Kidney (tissue), 22 donors: ENCODE measurements at places on chromosomes 13 and 19.

- DNase-seq: no peak
Observed at GRCh38 chr13:36975172-36975571, 24.0 kb downstream of the ALG5 start.

GRCh38 chr13:110412132-110412914 lies 105.2 kb downstream of the COL4A2 start:
- DNase-seq: peak; percentile 95

- DNase-seq: no peak
Observed at GRCh38 chr13:105291987-105292386, 1243.5 kb downstream of the EFNB2 start.

DNA sequence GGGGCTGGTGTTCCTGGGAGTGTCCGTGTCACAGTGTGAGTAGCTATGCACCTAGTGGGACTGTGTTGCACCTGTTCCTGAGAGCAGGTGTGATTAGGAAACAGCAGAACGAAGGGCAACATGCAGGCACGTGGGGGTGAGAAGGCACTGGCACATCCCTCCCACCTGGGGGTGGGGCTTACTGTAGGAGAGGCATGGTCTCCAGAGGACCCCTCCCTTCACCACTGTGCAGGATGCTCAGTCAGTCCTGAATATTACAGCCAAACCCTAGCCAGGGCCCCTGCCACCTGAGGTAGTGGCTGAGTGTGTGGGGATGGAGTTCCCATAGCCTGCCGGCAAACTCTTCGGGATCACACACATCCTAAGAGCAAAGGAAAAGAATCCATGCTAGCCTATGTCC lies 99.2 kb downstream of the ZDHHC20 start:
- no peak for DNase-seq

DNA sequence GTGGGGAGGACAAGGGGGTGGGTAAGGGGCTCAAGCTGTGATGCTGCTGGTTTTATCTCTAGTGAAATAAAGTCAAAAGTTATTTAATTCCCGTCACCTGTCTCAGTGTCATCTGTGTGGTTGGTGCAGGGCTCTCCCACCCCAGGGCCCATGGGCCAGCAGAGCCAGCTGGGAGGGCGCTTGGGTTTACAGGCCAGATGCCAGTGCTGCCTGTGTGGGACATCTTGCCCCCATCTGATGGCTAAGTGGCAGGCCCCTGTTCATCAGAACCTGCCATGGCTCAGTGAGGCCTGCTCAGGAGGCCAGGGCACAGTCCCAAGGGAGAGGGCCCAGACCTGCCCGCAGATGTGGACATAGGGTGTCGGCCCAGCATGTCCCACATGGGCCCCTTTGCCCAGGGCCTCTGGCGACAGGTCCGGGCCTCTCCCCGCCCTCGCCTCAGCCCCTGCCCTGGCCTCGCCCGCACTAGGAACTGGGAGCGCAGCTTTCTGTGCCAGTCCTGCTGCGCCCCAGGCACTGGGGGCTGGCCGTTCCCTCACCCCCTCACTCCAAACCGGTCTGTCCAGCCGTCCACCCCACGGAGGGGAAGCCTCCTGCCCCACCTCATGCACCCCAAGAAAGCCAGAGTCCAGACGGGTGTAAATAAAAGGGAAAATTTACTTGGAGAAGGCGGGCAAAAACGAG lies 5.3 kb downstream of the ZNF296 start:
- no peak for DNase-seq

- no peak for DNase-seq
Observed at GRCh38 chr19:18308948-18309325, 13.9 kb downstream of the LSM4 start.

DNA sequence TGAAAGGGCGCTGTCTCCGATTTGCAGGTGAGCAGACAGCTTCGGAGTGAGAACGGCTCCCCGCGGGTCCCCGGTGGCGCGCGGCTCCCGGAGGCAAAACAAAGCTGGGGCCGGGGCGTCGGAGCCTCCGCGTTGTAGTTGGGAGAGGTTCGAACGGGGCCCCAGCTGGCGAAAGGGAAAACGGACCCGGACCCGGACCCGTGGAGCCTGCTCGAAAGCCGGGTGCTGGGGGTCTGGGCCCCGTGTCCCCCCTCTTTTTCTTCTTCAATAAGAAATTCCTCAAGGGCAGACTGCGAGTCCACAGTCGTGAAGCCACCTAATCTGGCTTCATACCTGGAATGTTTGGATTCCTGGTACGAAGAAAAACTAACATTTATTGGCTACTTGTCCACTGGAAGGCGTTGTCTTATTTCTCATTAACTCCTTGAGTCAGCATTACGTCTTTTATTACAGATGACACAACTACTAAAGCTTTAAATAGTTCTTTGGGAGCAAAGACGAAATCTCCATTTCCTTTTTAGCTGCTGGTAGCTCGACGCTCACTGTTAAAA lies 632 bp upstream of the MTIF3 start:
- DNase-seq: peak; percentile 80

- no peak for DNase-seq
Observed at GRCh38 chr13:38530492-38530891, 156.4 kb upstream of the FREM2 start.

DNA sequence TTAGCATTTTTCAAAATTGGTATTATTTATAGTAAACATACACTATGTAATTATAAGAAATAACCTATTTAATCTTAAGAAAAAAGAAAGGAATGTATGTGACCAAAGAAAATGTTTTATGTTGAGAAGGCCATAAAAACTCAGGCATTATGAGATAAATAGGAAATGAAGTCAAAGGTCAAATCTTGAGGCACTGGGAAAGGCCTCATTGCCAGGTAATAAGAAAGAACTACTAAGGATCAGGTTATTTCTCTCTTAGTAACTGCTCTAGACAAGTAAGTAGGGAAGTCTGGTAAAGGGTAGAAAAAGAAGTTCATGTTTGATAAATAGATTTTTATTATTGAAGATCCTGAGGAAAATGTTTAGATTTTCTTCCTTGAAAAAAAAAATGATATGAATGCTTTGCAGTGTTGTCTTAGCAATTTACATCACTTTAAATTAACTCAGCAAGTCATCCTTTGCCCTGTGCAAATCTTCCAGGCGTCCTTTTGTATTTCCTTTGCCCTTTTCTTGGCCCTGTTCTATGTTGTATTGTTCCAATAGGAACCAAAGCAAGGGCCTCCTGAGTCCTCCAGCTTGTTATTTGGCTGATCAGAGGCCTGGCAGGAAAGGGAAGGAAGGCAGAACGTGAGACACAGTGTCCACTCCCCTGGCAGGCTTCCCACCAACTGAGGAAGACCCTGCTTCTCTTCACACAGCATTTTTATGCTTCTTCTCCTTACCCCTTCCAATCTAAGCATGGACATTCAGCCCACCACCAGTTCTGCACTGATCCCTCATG lies 260.4 kb upstream of the MIR17HG start:
- peak; percentile 32 for DNase-seq

GRCh38 chr13:79631051-79631659 lies 150.2 kb downstream of the NDFIP2 start:
- peak; percentile 41 for DNase-seq

DNA sequence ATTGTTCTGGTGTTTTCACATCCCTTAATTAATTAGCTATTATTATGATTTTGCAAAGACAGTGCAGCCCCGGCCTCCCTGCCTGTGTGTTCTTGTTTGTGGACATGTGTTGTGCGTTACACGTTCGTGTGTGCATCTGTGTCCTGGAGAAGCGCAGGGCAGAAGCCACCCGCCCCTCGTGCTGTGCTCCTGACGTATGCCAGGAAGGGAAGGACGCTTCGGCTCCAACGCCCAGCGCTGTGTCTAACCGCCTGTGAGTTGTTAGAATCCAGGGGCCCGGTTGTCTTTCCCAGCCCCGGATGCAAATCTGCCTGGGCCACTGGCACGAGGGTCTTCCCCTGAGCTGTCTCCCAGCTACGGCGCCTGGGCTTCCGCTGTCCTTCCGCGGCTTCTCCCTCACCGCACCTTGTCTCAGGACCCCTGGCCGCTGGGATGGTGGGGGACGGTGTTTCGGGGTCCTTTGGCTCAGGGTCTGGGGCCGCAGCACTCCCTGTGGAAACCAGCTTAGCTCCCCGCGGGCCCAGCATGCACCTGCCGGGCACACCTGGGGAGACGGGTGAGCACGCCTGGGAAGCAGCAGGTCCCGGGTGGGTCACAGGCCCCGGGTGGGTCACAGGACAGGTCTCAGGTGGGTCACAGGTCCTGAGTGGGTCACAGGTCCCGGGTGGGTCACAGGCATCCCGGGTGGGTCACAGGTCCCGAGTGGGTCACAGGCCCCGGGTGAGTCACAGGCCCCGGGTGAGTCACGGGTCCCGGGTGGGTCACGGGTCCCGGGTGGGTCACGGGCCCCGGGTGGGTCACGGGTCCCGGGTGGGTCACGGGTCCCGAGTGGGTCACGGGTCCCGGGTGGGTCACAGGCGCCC lies 51.5 kb downstream of the GAS6 start:
- DNase-seq: peak; percentile 55

DNA sequence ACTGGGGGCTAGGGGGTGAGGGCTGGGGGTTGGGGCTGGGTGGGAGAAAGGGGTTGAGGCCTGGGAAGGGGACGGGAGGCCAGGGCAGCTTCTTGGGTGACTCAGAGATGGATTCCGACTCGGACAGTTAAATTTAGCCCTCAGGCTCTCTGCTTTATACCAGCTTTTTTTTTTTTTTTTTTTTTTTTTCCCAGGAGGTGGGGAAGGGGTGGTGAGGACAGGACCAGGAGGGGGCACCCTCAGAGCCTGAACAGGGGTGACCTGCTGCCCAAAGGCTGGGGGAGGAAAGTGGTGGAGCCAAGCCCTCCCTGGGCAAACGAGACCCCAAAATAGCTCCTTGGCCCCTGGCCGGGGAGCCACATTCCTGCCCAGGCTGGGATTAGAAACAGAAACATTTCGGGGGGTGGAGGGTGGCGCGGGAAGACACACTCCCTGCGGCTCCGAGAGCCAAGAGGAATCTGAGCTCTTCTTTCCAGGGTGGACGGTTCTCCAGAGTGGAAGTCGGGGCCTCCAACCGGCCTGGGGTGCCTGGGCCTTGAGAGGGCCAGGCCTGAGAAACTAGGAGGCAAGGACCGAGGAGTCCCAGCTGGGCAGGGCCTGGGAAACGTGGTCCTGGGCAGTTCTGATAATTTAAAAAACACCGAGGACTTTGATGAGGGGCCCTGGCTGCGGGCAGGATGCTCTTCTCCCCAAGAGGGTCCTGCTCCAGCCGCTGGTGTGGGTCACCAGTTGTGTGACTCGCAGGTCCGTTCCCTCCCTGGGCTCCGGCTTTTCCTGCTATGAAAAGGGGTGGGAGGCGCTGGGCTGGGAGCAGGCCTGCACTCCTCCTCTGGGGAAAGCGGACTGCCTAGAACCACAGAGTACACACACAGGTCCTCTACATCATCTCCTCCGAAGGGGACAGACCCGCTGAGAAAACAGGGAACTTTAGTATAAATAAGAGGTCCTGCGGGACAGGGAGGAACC lies 813 bp upstream of the DMPK start:
- no peak for DNase-seq

DNA sequence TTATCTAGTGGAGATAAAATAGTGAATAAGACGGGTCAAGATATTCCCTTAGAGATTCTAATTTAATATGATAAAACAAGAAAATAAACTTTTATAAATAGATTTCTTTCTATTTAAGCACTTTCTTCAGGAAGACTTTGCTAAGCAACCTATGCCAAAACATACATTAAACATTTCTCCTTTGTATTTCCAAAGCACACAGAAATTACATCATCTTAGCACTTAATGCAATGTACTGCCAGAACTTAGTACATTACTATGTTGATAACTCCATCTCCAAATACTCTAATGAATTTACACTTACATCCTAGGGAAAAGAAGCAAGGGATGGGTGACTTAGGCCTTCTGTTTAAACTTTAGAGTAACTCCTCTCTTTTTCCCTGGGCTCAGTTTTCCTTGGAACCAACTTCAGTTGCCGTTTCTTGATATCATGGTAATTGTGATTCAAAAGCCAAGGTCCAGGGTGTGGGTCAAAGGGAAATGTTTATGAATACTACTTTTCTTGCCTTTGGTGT lies 322.6 kb upstream of the PCDH20 start:
- DNase-seq: no peak

- no peak for DNase-seq
Observed at GRCh38 chr19:44607049-44607448, 6.3 kb upstream of the IGSF23 start.

GRCh38 chr13:73059460-73060250 lies 850 bp downstream of the KLF5 start:
- DNase-seq: peak; percentile 71

DNA sequence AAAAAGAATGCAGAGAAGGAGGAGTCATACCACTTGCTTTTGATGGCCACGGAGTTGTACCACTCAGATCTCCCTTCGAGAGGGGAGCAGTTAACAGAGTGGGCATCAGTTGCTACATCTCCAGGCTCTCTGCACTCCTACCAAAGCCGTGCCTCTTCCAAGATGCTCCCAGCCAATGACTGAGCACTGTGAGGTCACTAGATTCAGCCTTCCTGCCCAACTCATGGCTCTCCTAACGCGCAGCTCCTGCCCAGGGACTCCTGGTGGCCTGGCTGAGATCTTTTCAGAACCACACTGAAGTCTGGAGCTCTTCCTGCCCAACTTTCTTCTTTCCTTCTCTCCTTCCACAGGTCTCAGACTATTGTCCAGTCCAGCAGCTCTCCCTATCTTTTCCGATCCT lies 66.7 kb downstream of the LHFPL6 start:
- DNase-seq: no peak

- DNase-seq: no peak
Observed at GRCh38 chr19:10206226-10206885, 11.6 kb upstream of the DNMT1 start.

- no peak for DNase-seq
Observed at GRCh38 chr19:13078897-13079541, 23.6 kb downstream of the LYL1 start.

GRCh38 chr13:44417446-44417845 lies 43.8 kb downstream of the SERP2 start:
- no peak for DNase-seq

DNA sequence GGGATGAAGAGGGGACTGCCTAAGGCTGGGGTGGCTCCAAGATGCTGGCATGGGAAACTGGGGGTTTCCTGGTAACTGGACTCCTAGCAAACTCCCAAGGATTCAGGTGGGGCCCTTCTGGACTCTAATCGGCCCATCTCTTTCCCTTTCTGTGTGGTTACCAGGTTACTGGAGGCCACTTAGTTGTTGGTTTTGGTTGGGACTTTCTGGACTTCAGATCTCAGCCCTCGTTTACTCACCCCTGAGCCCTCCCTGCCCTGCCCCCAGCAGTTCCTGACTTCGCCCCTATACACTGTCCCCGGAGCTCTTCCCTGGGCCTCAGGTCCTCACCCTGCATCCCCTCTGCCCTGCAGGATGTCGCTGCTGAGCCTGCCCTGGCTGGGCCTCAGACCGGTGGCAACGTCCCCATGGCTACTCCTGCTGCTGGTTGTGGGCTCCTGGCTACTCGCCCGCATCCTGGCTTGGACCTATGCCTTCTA lies 328 bp downstream of the CYP4F12 start:
- no peak for DNase-seq

- peak; percentile 85 for DNase-seq
Observed at GRCh38 chr19:13849991-13850909, 26.7 kb upstream of the NANOS3 start.
